Posterior vena cava (tissue), 2 donors: ENCODE measurements at places on chromosomes 3 and 15. TPM values are rescaled to one million over a fixed set of nuclear protein-coding genes. Genes with fewer than 3 reads are reported as not detected.
A peak's percentile ranks its signal among the peaks of the same experiment; 100 is the strongest.

- DNase-seq = peak; percentile 89
These were observed 36.7 kb upstream of the NDUFB4 start for GRCh38 chr3:120559242-120560061.

DNA sequence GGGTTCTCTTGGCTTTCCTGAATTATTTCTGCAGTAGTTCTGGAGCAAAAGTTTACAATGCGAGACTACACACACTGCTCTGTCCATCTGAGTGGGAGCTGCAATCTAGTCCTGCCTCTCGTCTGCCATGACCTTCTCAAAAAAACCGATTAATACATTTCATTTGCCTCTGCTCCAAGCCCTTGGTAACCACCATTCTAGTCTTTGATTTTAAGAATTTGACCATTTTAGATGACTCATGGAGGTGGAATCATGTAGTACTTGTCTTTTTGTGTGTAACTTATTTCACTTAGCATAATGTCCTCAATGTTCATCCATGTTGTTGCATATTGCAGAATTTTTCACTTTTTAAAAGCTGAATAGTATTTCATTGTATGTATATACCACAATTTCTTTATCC lies 356.9 kb downstream of the SV2B start:
- DNase-seq = no peak

- no peak for DNase-seq
These were observed 565.9 kb upstream of the CCDC54 start for GRCh38 chr3:106811376-106811775.

- DNase-seq = no peak
These were observed 63.3 kb downstream of the ROBO2 start for GRCh38 chr3:77102951-77103769.

DNA sequence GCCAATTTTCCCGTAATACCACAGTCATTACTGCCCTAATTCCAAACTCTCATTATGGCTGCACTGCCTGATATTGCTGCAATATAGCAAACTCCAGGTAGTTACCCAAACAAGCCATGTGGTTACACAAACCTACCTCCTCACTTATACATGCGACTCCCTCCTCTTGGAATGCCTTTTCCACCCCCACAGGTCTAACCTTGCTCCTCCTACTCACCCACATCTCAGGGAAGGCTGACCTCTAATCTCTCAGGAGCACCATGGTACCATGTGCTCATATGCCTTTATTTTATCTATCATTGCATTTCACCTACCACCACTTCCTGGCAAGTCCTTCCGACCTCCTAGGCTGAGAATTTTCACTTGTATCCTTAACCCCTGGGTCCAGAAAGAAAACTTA lies 2.9 kb downstream of the RBPMS2 start:
- DNase-seq = no peak

- no peak for DNase-seq
These were observed 26.0 kb downstream of the SORD start for GRCh38 chr15:45048794-45049631.

GRCh38 chr3:133404920-133405319 lies 5.1 kb downstream of the BFSP2 start:
- DNase-seq = no peak

GRCh38 chr15:80777137-80777536 lies 2.0 kb upstream of the CEMIP start:
- peak; percentile 81 for DNase-seq

GRCh38 chr15:88788816-88789215 lies 14.4 kb upstream of the ACAN start:
- no peak for DNase-seq

- no peak for DNase-seq
These were observed 187.1 kb downstream of the PDE8A start for GRCh38 chr15:85168642-85169173.

GRCh38 chr15:52105846-52106245 lies 6.7 kb downstream of the BCL2L10 start:
- DNase-seq = no peak

DNA sequence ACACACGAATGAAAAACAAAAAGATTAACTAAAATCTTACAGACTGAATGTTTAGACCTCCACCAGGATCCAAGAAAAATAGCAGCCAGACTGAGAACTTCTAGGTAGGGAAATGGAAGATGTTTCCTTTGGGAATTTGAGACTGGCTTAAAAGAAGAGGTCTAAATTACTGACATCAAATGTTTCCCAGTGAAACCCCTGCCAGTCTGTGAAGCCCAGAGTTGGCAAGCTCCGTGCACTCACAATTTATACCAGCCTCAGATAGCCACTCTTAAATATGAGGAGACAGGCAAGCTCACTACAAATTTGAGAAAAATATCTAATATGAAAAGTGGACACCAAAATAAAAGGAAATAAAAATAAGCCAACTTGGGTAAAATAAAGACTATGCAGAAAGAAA lies 700.5 kb upstream of the ZNF385D start:
- DNase-seq = no peak

The ADAMTS9 gene
- total RNA-seq = 82.8 TPM

The PRR20G gene
- total RNA-seq = not detected

The CASR gene
- total RNA-seq = not detected

The TRANK1 gene
- total RNA-seq = 23.5 TPM

The RHO gene
- not detected for total RNA-seq

The ATG3 gene
- 49.1 TPM for total RNA-seq

The LRRC34 gene
- total RNA-seq = 4.8 TPM

The GOLGA6L9 gene
- 2.0 TPM for total RNA-seq

The CYP1A2 gene
- not detected for total RNA-seq

The CSNK1G1 gene
- total RNA-seq = 15.9 TPM
